Brain microvascular endothelial cell (primary cell): ENCODE measurements at places on chromosomes 1 and 21.

GRCh38 chr1:204651843-204652421, 33.6 kb downstream of the LRRN2 start:
- DNase-seq: no peak

- peak; percentile 69 for DNase-seq
Measured at GRCh38 chr1:14968251-14968851, 185.2 kb upstream of the TMEM51 start.

GRCh38 chr1:74396462-74396861, 115.9 kb downstream of the LRRC53 start:
- no peak for DNase-seq

DNA sequence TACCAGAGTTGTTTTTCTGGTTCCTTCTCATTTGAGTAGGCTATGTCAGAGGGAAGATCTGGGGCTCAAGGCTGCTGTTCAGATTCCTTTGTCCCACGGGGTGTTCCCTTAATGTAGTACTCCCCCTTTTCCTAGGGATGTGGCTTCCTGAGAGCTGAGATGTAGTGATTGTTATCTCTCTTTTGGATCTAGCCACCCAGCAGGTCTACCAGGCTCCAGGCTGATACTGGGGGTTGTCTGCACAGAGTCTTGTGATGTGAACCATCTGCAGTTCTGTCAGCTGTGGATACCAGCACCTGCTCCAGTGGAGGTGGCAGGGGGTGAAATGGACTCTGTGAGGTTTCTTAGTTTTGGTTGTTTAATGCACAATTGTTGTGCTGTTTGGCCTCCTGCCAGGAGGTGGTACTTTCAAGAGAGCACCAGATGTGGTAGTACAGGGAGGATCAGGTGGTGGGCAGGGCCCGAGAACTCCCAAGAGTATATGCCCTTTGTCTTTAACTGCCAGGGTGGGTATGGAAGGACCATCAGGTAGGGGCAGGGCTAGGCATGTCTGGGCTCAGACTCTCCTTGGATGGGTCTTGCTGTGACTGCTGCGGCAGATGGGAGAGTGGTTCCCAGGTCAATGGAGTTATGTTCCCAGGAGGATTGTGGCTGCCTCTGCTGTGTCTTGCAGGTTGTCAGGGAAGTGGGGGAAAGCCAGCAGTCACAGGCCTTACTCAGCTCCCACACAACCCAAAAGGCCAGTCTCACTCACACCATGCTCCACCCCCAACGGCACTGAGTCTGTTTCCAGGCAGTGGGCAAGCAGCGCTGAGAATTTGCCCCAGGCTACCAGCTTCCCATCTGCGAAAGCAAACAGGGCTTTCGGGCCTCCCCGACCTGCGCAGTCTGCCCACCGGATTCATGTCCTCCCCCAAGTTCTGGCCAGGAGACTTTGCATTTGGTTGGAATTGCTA, 64.2 kb downstream of the SERINC2 start:
- DNase-seq: no peak

DNA sequence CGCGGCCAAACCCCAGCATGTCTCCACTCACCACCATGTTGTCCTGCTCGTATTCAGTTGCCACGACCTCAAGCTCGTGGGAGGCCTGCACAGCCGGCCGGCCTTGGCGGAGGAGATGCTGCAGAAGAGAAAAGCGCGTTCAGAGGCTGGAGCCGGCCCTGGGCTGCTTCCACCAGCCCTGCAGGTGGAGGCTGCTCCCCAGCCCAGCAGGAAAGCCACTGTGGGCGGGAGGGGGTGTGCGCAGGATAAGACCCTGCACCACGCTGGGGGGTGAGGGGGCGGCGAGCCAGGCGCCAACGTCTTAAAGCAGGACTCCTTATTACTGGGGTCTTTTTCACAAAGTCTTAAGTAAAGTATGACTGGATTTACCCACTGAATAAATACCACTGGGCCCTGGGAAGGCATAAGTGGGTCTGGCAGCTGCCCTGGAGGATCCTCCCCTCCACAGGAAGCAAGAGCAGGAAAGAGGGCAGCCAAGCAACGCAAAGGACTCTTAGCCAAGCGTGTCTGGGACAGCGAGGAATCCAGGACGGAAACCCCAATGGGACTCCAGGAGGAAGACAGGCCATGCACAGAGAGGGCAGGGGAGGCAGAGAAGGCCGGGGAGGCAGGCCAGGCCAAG, 104.8 kb downstream of the NPHP4 start:
- DNase-seq: no peak

DNA sequence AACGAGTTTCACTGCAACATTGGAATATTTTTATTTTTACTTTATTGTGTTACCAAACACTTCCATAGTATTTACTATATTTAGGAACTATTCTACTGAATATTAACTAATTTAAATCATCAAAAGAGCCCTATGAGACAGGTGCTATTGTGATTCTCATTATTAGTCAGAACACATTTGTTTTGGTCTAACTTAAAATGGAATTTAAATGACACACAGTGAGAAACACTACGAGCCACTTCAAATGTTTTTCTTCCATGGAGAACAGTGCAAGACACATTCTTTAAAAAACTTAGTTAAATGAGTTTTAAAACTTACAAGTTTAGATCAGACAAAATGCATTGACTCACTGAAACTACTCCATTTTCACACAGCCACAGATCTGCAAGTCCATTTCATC, 6.6 kb upstream of the TRAF3IP3 start:
- no peak for DNase-seq

GRCh38 chr1:37372302-37372701, 102.1 kb upstream of the ZC3H12A start:
- DNase-seq: no peak
